ENCODE measurements at places on chromosomes 11 and 22.

GRCh38 chr11:78809931-78810541 is 235.4 kb upstream of the NARS2 start:
- DNase-seq, result no peak

- DNase-seq, result no peak
These were observed 8.5 kb upstream of the SCYL1 start for GRCh38 chr11:65516135-65516968.

DNA sequence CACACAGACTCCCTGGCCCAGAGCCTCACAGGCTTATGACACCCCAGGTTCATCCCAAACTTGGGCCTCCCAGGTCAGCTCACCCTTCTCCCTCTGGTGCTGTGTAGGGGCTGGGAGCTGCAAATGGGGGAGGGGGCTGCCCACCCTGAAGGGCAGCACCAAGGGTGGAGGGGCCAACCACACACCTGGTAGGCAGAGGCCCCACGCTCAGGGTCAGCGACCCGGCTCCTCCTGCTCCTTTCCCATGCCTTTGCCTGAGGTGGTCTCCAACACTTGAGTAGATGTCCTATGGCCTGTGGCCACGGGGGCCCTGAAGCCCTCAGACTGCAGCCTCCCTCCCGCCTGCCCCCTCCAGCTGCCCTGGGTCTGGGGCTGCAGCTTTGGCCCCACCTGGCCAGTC is 3.4 kb downstream of the DGCR6 start:
- no peak for DNase-seq

DNA sequence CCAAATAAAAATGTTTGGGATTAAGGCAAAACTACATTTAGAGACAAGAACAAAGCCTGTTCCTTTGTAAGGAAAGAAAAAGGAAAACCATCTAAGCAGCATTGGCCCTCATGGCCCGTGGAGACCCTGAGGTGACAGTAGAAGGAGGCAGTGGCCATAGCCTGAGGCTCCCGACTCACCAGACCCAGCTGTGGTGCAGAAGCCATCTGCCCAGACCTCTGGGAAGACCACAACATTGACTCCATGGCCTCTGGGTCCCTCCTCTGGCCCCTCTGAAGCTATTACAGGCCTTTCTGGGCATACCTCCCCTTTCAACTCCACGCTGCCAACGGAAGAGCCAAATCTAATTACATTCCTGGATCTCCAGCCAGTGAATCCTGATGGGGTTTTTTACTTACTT is 6.4 kb downstream of the PRAME start:
- no peak for DNase-seq

DNA sequence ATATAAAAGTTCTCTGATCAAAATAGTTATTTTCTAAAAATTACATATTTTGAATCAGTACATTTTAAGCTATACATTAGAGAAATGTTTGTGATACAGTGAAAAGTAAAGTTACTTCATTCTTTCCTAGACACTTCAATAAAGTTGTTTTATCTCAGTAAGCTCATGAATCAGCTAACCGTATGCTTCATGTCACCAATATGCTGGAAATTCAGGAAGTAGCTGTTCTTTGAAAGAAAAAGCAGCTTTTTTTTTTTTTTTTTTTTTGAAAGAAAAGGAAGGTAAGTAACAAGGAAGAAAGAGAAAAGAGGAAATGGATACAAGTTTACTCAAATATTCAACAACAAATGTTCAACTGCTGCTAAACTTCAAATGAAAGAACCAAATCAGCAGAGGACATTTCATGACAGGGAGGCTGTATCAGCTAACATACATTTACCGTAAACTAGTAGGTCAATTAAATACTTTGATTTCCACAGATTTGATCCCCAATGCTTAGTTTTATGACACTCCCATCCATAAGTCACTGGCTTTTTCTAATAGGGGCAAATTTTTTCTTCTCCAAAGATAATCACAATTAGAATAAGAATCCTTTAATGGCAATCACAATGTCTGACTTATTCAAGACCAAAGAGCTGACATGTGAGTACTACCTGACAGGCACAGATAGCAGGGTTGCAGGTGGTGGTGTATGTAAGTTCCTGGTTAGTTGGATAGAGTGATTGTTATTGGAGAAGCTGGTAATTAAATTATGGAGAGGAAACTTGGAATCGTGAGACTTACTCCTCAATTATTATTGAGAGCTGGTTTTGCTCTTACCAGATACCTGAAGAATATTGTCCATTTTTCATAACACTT is 754 bp downstream of the OR52A1 start:
- DNase-seq, result no peak

DNA sequence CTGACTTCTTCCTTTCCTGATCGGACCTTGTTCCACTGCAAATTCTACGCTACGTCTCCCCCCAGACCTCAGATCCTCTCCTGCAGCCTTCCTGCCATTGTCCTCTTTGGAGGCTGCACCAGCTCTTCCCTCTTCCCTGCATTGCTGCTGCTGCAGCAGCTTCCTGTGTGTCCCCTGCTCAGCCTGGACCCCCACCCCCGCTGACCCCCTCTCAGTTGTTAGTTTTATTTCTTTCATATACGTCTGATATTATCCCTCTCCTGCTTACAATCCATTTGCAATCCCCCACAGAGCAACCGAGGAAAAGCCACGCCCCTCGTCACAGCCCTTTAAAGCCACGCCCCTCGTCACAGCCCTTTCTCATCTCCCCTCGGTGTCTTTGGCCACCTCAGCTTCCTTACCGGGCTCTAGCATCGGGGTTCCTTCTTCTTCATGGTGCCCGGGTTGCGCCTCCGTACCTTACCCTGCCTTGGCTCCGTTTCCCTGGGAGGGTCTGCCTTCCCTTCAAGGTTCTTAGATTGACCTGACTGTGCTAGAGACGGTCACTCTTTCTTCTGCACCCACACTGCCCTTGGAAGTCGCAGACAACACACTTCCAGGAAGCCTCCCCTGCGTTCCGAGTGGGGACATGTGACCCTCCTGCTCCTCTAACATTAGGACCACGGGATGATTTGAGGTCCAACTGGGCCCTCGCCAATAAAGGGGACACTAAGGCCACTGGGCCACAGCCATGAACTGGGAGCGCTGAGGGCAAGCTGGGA is 4.8 kb downstream of the MRGPRG start:
- no peak for DNase-seq

DNA sequence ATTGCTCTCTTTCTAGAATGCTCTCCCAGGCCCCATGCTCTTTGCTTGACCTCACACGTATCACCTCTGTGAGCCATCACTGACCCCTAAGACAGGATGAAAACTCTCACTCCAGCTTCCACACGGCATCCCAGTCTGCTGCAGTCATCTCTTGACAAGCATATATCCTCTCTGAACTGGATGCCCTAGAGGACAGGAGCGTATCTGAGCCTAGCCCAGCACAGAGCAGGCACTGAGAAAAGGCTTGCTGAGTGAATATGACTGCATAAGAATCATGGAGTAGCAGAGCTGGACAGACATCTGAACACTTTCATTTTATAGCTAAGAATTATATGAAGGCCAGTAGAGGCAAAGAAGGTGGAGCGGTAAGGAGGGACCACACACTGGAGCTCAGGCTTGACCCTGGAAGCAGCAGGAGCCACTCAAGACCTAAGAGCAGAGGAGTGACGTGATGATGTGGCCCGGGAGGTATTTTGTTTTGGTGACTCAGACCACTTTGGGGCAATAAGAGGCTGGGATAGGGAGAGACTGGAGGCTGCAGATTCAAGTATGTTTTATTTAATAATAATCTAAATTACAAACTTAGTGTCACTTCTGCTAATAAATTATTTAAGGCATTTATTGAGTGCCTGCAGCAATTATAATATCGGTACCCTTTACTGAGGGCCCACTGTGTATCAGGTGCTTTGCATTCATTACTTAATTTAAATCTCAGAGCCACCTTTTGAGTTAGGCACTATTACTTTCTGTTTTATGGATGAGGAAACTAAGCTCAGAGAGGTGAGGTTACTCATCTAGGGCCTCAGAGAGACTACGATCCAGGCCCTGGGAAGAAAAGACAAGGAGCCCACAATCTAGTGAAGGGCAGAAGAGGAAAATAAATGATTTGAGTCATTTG is 42.6 kb downstream of the MAP6 start:
- DNase-seq, result no peak

- no peak for DNase-seq
These were observed 8.4 kb upstream of the CEP295 start for GRCh38 chr11:93653080-93653479.

DNA sequence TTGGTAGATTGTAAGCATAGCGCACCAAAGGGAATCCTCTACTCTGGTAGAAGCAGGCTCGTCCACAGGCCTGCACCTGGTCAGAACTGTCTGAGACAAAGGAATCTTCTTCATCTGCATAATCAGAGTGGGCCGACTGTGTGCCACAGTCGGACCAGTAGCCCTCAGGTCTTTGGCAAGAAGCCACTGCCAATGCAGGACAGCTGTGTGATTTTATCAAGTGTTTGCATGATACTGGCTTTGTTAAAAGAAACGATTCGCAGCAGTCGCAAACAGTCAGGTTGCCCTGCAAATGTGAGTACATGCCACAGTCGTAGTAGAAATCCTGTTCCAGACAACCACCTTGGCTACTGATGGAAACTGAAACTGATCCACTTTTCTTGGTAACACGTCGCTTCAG is 4.9 kb upstream of the CCDC34 start:
- DNase-seq, result no peak

DNA sequence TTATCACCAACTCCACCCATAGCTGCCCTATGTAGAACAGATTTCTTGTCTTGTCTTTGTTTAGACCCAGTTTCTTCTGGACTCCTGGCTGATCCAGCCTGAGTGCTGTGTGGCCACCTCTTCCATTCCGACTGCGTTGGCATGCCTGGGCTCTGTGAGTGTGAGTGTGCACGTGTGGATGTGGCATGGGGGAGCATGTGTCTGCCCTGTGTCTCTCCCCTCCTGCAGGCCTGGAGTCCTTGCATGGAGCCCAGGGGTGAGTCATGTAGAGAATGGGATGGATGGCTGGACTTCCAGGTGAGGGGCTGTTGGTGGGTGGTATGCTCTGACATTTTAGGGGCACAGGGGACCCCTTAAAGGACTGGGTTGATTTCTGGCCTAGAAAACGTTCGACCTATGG is 194.7 kb downstream of the GRIK4 start:
- DNase-seq, result no peak

DNA sequence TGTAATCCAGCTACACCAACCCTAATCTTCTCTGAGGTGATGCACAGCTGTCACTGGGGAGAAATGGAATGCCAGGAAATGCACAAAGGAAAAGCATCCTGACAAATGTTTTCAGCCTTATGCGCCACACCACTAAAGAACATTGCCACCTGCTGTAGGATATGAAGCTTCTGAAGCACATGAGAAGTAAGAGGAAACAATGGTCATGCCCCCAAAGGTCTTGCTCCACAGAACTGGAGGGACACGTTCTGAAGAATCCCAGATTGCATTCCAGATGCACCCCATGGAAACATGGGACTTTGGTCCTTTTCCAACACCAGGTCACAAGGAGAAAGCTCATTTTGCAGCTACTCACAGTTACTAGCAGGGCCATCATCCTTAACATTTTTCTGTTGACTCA is 48.7 kb upstream of the ZBED5 start:
- DNase-seq, result no peak

- no peak for DNase-seq
These were observed 45.6 kb downstream of the OR4D9 start for GRCh38 chr11:59556917-59557348.

DNA sequence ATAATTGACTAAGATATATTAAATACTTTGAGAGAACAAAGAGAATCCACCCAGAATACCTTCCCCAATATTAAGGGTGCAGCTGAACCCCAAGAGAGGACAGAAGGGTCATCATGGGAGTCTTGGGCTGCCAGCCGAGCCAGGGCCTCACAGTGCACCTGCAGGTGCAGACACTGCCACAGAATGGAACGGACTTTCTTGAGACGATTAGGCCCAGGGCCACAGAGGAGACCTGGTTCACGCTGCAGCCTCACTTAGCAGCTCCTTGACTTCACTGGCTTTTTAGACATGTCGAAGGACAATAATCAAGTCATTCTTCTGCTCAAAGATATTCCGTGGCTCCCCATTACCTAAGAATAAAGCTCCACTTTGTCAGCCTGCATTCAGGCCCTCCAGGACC is 100.6 kb downstream of the PHF21B start:
- DNase-seq, result no peak

- peak; percentile 73 for DNase-seq
These were observed 2.6 kb upstream of the SUN2 start for GRCh38 chr22:38758276-38758945.

GRCh38 chr11:61477727-61478148 is 30.8 kb upstream of the LRRC10B start:
- DNase-seq, result peak; percentile 45

- DNase-seq, result no peak
These were observed 47.5 kb upstream of the CDON start for GRCh38 chr11:126109941-126110731.

- no peak for DNase-seq
These were observed 53.5 kb upstream of the MYEOV start for GRCh38 chr11:69240332-69241074.

- DNase-seq, result no peak
These were observed 147.0 kb downstream of the TBC1D22A start for GRCh38 chr22:46909237-46910030.

- DNase-seq, result no peak
These were observed 8.8 kb upstream of the SCUBE1 start for GRCh38 chr22:43351966-43352345.

DNA sequence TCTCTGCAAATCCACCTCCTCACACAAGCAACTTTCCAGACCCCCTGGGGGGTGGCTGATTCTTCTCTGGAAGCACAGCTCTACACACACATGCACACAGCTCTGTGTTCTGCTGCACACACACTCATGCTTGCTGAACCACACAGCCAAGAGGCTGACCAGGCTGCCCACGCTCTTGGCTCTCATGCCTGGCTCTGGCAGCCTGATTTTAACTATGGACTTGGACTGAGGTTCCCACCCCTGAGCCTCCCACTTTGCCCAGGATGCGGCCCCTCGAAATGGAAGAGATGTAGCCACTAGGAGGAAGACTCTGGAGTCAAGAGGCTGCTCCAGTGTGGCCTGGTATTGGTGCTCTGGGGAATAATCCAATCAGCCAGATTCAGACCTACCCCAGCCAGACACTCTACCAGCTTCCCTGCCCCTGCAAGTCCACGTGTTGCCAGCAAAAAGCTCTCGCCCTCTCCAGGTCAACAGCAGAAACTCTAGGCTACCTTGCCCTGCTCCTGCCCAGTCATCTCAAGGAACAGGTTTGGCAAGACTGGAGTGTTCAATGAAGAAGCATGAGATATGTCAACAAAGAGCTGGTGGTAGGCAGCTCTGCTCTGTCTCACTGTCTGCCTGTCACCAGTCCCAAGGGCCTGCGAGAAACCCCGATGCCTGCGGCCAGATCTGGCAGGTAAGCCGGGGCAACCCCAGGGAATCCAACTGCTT is 8.8 kb upstream of the CASTOR1 start:
- no peak for DNase-seq
